ENCODE measurements at places on chromosomes 16 and 17. TPM values are rescaled to one million over a fixed set of nuclear protein-coding genes. Genes with fewer than 3 reads are reported as not detected.

TMC6 gene
- 14.2 TPM for total RNA-seq

NGFR gene
- total RNA-seq = 11.2 TPM

BFAR gene
- 37.9 TPM for total RNA-seq

HP gene
- total RNA-seq = 12.7 TPM

C1QTNF8 gene
- not detected for total RNA-seq

CDH16 gene
- total RNA-seq = not detected

KRTAP1-1 gene
- 7.5 TPM for total RNA-seq

PER1 gene
- total RNA-seq = 83.5 TPM

P2RX5 gene
- 1.5 TPM for total RNA-seq

PRSS8 gene
- 9.6 TPM for total RNA-seq

SBK1 gene
- total RNA-seq = 1.3 TPM

TELO2 gene
- total RNA-seq = 19.4 TPM

DNA sequence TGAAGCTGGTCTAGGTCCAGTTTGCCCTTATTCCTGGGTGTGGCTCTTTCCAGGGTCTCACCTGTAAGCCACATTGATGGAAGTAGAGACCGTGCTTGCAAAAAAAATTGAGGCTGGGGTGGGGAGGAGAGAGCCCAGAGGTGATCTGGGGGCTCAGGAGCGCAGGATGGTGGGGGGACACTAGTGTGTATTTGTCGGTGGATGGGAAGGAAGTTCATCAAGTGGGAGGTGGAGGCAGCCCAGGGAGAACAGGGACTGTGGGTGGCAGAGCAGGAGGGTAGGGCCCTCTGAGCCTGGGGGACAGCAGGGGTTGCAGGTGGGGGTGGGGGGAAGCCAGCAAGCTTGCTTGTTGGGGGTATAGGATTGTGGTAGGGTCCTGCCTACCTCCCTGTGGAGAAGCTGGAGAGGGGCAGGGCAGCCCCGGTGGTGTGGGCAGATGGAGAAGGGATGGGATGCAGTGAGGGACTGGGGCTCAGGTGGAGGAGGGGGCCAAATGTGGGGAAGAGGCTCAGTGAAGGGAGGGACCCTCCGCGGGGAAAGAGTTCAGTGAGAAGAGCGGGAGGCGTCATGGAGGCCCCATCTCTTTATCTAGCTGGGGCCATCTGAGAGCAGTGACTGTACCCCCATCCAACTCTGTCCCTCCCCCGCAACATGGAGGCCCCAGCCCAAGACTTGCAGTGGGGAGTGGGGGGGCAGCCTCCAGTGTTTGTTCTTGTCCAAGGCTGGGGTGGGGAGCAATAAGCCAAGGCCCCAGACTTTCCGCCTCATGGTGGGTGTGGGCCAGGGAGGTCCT lies 17.2 kb upstream of the TMEM92 start:
- DNase-seq = no peak

DNA sequence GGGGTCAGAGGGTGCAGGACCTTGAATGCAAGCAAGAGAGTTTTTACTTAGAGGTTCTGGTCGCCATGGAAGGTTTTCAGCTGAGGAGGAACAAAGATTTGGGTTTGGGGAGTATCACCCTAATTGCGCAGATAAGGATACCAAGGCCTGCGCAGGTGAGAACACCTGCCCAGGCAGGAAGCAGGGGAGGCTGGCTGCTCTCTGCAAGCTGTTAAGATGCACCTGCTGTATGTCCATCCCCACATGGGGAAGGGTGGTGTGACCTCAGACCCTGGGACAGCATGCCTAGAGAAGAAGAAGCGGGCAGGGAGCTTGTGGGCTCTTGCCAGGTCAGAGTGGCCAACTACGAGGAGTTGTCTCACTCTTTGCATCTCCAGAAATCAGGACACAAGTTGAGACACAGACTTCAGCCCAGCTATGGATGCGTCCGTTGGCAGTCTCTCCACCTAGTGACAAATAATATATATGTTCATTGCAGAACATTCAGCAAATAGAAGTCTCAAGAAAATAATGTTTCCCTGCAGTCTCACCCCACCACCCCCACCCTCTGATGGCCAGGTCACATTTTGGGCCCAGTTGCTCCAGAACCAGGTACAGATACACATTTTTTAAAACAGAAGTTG lies 77.7 kb downstream of the SREBF1 start:
- DNase-seq = no peak

DNA sequence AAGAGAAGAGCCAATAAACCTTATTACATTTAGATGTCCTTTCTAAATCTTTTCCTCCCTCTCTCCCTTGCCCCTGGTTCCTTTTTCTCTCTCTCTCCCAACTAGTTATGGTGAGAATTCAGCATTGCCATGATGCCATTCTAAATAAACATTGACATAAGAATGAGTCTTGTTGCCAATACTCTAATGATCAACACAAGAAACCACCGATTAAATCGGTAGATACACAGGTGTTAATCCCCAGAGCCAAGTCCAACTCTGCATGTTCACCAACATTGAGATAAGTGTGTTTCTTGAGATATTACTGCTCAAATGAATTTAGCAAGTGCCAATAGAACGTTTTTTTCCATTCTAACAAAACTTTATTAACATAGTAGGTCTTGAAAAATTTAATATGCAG lies 412.1 kb downstream of the KCNJ2 start:
- DNase-seq = no peak

DNA sequence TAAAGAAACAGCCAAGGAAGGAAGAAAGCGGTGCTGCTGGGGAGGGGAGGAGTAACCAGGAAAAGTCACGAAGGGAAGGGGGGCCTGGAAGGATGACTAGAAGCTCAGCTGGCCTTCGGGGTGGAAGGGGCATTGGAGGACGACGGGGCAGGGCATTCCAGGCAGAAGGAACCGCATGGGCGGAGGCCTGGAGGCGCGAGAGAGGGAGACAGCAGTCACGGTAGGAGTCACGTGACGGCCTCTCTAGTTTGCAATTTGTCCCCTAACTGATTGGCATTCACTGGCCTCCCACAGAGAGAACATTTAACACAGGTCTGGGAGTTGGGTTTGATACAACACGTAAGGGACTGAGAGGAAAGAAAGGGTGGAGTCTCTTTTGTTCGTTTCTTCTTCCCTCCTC lies 63.9 kb downstream of the RTN4RL1 start:
- DNase-seq = no peak

- no peak for DNase-seq
Observed at GRCh38 chr17:82865774-82866395, 26.1 kb upstream of the ZNF750 start.

- no peak for DNase-seq
Observed at GRCh38 chr16:78679546-78679945, 580.1 kb downstream of the WWOX start.

GRCh38 chr16:87331241-87331801 lies 14.1 kb upstream of the C16orf95 start:
- no peak for DNase-seq

GRCh38 chr17:57892820-57893595 lies 43.2 kb upstream of the MRPS23 start:
- DNase-seq = peak; percentile 91

GRCh38 chr17:1758807-1759206 lies 3.1 kb upstream of the SERPINF1 start:
- DNase-seq = no peak

DNA sequence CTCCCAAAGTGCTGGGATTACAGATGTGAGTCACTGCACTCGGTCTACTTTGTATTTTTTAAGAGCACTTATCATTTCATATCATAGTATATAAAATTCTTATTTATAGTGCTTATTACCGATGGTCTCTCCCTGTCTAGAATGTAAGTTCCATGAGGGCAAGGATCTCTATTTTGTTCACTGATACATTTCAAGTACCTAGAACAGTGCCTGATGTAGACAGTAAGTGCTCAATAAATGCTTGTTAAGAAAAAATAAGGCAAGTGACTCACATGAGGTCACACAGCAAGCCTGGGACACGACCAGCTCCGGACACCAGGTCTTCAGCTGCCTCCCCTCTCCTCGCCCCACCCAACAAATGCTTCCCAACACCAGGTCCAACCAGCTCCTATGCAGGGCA lies 23.9 kb downstream of the TRPV3 start:
- no peak for DNase-seq

- DNase-seq = no peak
Observed at GRCh38 chr17:29567304-29567553, 392 bp upstream of the ABHD15 start.

DNA sequence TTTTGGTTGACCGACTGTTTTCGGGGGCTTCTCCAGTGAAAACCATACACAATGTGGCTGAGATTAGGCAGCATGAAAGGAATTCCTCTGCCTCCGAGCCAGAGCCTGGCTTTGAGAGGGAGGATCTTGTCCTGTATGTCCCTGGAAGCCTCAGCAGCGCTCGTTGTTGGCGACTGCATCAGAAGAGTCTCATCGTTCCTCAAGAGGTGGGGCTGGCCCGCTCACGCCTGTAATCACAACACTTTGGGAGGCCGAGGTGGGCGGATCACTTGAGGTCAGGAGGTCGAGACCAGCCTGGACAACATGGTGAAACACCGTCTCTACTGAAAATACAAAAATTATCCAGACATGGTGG lies 15.0 kb downstream of the HS3ST6 start:
- no peak for DNase-seq

GRCh38 chr17:75783069-75783783 lies 1.4 kb upstream of the UNK start:
- peak; percentile 84 for DNase-seq

DNA sequence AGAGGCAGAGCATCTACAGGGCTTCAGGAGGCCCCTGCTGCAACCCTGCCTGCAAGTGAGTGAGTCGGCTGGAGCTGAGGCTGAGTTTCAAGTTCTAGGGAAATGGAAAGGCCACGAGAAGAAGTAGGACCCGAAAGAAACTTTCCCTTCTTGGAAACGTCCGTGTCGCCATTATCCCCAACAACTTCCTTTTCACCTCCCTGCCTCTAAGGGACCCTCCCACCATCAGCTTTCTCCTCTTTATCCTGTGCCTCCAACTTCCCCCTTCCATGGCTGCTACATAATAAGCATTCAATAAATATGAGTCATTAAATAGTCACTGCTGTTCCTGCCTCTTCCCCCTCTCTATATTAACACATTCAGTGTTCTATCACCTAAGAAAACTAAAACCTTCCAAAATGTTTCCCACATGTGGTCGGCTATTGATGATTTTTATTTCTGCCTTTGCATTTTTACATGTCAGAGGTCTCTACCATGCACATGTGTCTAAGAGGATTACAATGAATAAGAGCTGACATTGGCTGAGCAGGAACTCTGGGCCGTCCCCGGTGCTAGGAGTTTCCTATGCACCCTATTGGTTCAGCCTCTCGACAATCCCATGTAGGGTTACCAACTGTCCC lies 115.9 kb upstream of the TNRC6C start:
- DNase-seq = no peak

GRCh38 chr16:17372386-17372785 lies 98.4 kb downstream of the XYLT1 start:
- DNase-seq = no peak

- no peak for DNase-seq
Observed at GRCh38 chr16:85829751-85830445, 30.4 kb downstream of the COX4I1 start.

DNA sequence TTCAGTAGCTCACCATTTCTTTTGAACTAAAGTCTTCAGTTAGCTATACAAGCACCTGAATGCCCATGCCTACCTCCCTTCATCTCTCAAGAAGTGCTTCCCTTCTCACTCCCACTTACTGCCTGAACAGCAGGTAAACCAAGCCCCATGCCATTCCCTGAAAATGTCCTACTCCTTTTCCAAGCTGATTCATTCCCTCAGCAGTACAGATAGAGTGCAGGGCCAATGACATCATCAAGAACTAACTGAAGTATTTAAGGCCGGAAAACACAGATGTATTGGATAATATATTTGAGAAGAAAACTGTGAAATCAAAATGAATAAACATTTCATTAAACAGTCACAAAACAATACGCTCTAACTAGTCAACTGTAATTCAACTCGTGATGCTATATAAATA lies 478.8 kb upstream of the CDH11 start:
- DNase-seq = peak; percentile 35

GRCh38 chr17:38982858-38983746 lies 15.9 kb upstream of the FBXO47 start:
- peak; percentile 66 for DNase-seq

DNA sequence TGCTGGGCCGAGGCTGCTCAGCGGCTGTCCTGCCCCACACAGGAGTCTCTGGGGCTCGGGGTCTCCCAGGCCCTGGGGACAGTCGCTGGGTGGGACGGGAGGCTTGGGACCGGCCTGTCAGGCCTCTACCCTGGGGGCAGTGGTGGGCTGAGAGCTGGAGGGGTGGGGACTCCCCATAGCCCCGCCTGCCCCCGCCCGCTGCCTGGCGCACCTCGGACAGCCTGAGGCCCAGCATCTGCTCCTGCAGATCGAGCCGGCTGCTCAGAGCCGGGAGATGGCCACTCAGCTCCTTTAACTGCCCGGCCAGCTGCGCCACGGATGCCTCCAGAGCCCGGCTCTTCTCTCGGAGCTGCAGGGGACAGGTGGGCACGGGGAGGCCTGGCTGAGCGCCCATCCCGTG lies 6.7 kb downstream of the PERCC1 start:
- DNase-seq = no peak

DNA sequence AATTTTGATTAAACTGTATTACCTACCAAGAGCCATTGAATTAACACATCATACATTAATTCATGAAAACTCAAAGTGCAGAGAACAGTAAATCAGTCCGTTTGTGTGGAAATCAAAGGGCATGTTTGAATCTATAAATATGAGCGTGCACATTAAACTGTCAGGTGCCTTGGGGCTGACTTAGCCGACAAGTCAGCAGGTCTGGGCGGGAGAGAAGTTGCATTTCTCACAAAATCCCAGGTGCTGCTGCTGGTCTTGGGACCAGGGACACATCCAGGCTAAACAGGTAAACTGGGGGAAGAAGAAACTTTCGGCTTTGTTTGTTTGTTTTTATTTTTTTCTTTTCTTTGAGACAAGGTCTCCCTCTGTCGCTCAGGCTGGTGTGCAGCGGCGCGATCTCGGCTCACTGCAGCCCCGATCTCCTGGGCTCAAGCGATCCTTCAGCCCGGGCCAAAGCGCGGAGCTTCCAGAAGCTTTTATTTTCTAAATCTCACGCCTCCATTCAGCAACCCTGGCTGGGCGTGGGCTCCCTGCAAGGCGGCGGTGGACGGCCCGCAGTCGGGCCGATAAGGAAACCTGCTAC lies 213.9 kb downstream of the MRTFB start:
- DNase-seq = peak; percentile 80

GRCh38 chr17:3002538-3003295 lies 60.7 kb downstream of the OR1D5 start:
- DNase-seq = no peak

GRCh38 chr17:48639136-48639535 lies 13.0 kb upstream of the HOXB9 start:
- DNase-seq = no peak

GRCh38 chr16:88373927-88374492 lies 8.7 kb upstream of the ZNF469 start:
- DNase-seq = no peak

All from skin of body (tissue), 3 donors.